ENCODE measurements at places on chromosomes 1 and 21.
A peak's percentile ranks its signal among the peaks of the same experiment; 100 is the strongest.

GRCh38 chr1:107132195-107132594 is 8.6 kb upstream of the NTNG1 start:
- DNase-seq, result no peak

- no peak for DNase-seq
Observed at GRCh38 chr1:83864991-83865390, 133.9 kb downstream of the TTLL7 start.

DNA sequence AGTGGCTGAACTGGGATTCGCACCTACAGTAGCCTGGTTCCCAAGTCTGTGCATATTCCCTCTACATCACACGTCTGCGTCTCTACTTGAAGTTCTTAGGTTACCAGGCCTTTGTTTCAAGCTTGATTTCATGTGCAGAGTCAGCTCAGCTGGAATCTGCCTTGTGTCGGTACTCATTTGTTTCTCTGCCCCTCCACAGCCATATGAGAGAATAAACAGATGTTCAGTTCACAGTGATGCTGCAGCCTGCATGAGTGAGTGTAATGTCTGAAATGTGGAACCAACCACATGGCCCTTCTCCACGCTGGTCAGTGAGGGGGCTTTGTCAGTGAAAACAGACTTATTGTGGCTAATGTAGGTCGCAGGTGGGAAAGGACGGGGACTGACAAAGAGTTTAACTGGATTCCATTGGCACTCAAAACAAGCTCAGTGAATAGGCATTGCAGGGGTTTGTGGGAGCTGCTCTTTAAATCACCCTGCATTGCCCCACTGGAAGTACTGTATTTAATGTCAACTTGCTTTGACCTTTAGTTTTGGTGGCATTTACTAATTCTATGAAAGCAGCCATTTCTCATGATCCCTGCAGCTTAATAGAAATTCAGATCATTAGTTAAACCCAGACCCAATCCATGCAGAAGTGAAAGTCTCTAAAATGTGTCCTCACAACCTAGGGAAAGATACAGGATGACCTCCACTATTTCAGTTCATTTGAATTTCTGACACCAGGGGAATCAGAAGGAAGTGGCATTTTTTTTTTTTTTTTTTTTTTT is 136.4 kb upstream of the FAM78B start:
- DNase-seq, result no peak

- DNase-seq, result no peak
Observed at GRCh38 chr1:239067058-239067457, 319.3 kb upstream of the CHRM3 start.

DNA sequence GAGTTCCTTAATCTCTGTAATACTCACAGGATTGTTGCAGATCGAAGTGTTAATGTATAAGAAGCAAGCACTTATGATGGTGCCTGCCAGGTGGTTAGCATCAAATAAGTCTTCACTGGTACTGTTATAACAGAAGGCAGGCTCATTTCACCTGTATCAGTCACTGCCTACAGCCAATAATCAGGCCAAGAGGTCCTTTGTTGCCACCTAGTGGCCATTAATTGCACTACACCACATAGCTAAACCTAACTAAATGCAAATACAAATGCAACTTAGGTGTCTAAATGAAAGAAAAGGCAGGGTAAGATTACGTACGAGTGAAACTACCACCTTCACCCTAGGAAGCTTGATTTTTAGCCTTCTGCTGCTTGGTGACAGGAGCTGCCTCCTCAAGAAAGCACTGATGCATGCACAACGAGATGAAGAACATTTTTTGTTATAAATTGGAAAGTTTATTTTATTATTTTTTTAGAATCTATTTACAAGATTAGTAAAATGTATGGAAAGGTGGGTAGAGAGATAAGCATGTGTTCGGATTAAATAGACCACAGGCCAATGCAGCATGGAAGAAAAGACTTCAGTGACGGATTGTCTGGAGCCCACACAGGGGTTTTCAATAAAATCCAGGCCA is 334.8 kb upstream of the CAMK1G start:
- DNase-seq, result peak; percentile 78

DNA sequence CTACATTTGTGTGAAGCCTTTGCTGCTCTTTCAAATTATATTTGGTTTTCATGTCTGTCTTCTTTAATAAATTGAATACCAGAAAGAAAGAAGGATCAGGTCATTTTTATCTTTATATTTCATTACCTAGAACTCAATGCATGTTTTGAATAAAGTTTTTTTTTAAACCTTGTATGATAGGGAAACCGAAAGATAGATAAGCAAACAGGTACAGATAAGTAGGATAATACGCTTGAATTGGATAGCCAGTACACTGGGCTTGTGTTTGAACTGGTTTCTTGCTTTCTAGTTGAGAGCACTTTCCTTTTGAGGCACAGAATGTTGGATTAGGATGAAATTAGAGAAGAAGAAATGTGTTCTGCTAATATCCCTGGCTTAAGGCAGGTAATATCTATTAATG is 46.9 kb downstream of the PKN2 start:
- no peak for DNase-seq

DNA sequence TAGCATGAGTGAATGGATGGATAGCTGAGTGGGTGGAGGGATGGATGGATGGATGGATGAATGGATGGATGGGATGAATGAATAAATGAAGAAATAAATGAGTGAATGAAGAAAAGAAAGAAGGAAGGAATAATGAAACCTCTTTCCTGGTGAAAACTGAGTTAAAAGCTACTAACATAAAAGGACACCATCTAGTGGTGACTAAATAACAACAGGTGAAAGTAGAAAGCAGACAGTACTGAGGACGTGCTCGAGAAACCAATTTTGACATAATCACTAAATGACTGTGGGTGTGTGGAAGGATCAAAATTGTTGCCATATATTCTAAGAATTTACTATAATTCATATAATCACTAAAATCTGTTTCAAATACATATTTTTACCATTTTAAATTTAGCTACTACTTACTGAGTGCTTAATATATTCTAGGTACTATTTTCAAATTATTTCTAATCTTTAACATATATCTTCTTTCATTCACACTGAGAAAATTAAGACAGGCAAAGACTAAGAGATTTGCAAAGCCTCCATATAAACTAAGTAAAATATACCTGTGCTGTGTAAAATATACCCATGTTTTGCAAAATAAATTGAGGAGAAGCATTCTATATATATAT is 522.9 kb downstream of the LRRIQ3 start:
- DNase-seq, result peak; percentile 14

DNA sequence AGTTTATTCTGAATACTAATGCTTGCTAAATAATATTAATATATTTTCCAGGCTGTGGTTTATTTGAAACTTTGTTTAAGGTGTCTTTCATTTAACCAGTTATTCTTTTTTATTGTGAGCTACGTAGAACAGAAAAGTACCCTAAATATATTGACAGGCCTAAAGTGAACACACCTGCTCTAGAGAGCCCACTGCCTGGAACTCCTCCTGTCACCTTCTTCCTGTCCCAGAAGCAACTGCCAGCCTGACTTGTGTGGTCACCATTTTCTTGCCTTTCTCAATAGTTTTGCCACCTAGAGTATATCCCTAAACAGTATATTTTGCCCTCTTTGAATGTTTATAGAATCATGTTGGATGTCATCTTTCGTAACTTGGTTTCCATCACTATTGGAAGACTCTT is 48.5 kb downstream of the SCCPDH start:
- DNase-seq, result no peak

DNA sequence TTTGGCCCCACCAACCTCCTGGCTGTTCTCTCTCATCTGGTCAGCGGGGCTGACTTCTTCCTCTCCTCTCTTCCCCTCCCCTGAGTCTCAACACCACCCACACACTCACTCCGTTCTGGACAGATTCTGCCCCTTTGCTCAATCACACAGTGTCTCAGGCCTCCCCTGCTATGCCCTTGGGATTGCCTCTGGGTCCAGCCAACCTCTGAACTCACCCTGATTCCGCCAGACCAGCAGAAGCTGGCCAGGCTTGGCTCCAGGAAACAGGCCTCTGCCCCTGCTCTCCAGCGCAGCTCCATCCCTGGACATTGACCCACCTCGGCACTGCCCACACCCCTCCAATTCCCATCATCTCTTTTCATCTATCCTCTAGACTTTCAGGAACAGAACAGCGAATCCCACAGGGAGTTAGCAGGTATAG is 22.1 kb downstream of the AHDC1 start:
- no peak for DNase-seq

DNA sequence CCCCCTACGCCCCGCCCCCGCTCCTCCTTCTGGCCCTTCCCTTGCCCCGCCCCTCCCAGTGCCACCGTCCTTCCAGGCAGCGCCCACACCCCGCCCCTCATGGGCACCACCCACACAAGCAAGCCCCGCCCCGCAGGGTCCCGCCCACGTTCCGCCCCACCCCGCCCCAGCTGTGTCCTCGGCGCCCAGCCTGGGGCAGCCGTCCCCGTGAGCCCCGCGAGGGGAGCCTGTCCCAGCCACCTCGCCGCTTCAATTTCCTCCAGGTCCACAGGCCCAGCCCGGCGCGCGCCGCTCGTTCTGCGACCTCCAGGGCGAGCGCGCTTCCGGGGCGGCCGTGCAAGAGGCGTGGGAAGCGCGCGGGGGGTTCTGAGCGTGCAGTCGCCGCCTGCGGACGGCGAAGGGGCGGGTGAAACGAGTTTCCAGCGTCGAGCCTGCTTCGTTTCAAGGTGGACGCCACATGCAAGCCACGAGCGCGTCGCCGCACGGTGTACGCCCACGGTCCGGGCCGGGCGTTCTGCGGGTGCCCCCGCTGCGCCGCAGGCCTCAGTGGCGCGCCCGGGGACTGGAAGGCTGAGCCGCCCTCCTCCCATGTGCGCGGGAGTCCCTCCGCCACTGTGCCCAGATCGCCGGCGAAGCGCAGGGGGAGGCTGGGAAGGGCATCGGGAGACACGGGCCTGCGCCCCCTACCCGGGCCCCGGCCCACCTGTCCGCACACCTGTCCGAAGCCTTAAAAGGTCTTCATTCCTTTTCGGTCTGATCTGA is 10.8 kb upstream of the FAAP20 start:
- peak; percentile 94 for DNase-seq

- no peak for DNase-seq
Observed at GRCh38 chr1:50038237-50038809, 14.6 kb upstream of the AGBL4 start.

- no peak for DNase-seq
Observed at GRCh38 chr1:229070168-229070567, 200.7 kb upstream of the RAB4A start.

DNA sequence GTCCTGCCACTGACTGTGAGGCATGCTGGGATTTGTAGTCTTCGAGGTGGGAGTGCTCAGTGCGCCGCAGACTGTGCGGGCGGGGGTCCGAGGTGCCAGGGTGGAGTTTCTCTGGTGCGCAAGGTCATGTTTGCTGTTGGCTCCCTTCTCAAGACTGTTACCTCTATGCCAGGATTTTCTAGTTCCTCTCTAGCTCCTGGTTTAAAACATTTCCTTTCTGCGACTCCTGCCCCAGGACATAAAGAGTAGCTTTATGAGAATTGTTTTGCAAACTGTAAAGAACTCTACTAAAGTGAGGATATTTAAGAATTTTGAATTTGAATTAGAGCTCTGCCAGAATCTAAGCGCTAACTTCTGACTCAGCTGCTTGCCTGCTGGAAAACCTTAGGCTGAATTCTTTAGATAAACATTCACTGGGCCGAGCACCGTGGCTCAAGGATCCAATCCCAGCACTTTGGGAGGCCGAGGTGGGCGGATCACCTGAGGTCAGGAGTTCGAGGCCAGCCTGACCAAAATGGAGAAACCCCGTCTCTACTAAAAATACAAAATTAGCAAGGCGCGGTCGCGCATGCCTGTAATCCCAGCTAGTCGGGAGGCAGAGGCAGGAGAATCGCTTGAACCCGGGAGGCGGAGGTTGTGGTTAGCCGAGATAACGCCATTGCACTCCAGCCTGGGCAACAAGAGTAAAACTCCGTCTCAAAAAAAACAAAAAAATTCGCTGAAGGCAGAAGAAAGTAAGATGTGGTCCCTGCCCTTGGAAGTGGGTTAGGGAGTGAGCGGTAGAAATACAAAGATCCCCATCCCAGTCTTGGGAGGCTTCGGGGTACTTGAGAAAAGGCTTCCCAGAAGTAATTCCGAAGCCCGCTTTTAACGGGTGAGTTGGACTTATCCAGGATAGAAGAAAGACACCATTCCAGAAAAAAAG is 992 bp upstream of the USP48 start:
- peak; percentile 91 for DNase-seq

- DNase-seq, result no peak
Observed at GRCh38 chr1:221098471-221099405, 219.5 kb downstream of the HLX start.

Measured in iPS-NIHi11 (cell line).